ENCODE measurements at places on chromosomes 6 and 20. TPM values are rescaled to one million over a fixed set of nuclear protein-coding genes. Genes with fewer than 3 reads are reported as not detected.

DNA sequence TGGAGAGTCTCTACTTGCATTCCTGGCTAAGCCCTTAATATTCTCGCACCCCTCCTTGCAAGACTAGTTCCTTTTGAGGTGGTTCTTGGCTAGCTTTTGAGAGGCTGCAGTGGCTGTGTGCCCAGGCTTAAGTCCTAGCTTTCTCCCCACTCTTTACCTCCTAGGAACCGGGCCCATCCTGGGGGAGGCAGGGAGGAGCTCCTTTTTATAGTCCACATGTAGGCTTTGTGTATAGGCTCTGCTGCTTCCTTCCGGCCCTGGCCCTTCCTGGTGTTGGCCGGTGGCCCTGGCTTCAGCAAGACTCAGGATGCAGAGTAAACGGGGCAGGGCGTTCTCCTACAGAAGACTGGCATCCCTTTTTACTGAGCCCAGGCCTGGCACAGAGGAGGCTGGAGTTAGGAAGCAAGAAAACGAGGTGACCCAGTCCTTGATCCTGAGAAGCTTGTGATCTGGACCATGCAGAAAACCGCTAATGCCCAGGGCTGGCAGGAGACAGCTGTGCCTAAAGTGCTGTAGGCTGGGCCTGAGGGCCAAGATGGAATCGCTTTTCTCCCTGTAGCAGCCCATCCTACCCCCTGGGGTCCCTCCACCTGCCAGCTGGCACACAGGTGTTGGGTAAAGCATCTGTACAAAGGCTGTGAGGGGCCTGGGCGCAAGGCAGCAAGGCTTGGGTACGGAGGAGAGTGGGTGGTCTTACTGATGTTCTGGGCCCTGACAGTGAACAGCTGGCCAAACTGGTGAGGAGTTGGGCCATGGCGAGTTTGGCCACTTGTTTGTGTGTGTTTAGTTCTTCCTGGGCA, 8.7 kb downstream of the PLCG1 start:
- no peak for DNase-seq

HFE gene
- total RNA-seq: 1.4 TPM

VWA7 gene
- total RNA-seq: 0.69 TPM

DNA sequence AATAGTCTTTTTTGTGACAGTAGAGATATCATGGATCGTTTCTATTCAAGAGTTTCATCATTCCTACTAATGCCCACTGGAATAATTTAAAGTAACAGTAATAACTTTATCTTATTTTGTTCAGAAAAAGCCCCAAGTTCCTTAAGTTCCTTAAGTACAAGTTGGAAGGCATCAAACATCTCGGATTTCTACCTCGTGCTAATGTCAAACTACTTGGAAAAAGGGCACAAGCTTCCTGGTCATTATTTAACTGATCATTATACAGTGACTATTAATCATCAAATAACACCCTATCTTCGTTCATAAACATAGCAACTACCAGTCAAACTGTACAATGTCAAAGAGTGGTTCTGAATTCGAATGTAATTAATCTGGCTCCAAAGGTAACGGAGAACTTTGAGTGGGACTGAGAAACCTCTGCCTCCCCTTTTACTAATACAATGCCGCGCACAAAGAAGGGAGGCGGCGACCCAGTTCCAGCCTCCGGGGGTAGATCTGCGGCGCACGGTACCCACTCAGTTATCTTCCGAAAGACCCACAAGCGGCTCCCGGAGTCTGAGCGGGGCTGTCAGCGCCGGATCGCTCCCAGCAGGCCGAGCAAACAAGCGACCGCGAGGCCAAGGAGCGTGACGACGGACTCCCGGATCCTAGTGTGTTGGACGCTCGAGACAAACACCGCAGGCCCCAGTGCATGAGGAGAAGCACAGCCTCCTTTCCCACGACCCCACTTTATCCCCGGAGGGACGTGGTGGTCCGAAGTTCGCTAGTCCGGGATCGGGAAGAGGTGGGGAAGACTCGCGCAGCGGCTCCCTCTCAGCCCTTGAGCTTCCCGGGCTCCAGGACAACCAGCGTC, 716 bp downstream of the SHPRH start:
- peak; percentile 58 for DNase-seq

DNA sequence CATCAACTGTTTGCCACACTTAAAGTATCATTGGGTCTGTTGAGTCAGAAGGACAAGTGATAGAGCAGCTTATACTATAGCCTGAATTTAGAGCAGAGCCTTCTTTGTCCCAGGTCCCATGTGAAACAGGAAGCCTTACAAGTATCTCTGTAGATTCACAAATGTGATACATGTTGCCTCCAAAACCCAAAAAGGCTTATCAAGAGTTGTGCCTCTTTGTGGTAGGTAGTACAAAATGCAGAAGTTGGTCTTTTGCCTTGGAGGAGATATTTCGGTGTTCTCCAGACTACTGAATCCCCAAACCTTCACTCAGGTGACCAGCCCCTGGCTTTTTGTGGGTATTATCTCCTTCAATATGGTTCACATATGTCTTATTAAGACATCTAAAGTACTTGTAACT, 172.8 kb upstream of the PROKR2 start:
- no peak for DNase-seq

RBBP8NL gene
- not detected for total RNA-seq

BACH2 gene
- total RNA-seq: 75.1 TPM

NQO2 gene
- 18.8 TPM for total RNA-seq

- DNase-seq: no peak
These were observed 12.3 kb downstream of the TMEM14B start for GRCh38 chr6:10759884-10760329.

DNMT3B gene
- total RNA-seq: 2.2 TPM

SMIM13 gene
- total RNA-seq: 7.1 TPM

DNA sequence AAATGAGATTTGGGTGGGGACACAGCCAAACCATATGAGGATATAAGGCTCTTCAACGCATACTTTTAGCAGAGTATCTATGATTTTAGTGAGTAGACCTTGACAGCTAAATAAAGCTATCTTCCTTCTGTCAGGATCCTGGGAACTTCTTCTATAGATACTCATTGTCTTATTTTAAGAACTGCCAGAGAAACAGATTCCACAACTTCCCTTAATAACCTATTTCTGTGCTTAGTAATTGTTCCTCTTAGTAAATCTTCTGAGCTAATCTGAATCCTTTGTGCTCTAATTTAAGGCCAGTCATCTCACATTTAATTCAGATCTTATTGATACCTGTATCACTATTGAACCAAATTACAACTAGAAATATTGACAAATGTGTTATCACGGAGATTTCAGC, 64.0 kb upstream of the CEP85L start:
- DNase-seq: no peak

GSTA3 gene
- not detected for total RNA-seq

GRCh38 chr6:112470376-112470775, 123.2 kb downstream of the RFPL4B start:
- DNase-seq: no peak

MOG gene
- not detected for total RNA-seq

DNA sequence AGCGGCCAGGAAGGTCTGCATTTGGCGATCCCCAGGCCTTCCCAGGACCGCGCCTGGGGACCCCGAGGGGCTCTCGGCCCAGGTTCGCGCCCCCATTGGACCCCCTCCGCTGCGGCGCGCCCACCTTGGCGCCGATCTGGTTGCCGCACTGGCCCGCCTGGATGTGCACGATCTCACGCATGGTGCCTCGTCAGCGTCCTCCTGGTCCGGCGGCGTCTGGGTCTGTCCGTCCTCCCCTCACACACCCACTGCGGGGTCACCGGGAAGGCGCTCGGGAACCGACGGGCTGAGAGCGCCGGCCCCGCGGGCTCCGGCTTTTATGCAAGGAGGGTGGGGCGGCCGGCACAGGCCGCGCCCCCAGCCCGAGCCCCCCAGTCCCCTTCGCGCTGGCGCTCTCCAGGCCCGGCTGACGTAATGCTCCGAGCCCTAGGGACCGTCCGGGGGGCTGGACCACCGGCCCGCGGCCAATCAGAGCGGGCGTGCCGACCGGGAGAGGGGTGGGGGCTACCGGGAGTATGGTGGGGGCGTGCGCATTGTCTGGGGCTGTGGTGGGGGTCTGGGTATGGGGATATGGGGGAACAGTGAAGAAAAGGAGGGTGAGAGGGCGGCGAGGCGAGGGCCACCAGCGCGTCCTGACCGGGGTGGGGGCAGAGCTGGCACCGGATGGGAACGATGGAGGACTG, at the start of gene TUBB2B:
Gene TUBB2B (minus strand): TSS at position 291 of the 683 bp plus-strand sequence. CDS start 110 bp downstream, at position 181.
- DNase-seq: no peak

- DNase-seq: no peak
These were observed 15.7 kb upstream of the DTNBP1 start for GRCh38 chr6:15678514-15678913.

- DNase-seq: no peak
These were observed 5.7 kb downstream of the MAP3K7 start for GRCh38 chr6:90581146-90581545.

- no peak for DNase-seq
These were observed 37.1 kb downstream of the RIPOR2 start for GRCh38 chr6:24898676-24899075.

IRAK1BP1 gene
- total RNA-seq: 2.2 TPM

GRCh38 chr6:27545271-27546046, 72.6 kb upstream of the ZNF184 start:
- DNase-seq: peak; percentile 71

GRCh38 chr20:1652960-1653359, 4.6 kb downstream of the SIRPG start:
- peak; percentile 32 for DNase-seq

- DNase-seq: no peak
These were observed 129.4 kb upstream of the CENPW start for GRCh38 chr6:126210398-126211075.

DNA sequence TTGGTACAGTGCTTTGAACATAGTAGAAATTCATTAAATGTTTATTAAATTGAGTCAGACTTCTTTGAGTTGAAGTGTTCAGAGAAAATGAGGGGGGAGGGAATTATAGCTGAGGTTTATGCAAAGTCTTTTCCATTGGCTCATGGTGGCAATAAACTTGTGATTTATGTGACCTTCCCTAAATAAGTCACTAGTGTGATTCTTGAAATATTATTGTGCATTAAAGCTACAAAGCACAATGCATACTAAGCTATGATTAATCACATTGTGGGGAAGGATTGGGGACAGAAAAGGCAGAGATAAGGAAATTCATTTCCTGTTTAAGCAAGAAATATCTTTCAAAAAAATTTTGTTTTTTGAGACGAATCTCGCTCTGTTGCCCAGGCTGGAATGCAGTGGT, 877.5 kb downstream of the TFAP2A start:
- DNase-seq: no peak

DNA sequence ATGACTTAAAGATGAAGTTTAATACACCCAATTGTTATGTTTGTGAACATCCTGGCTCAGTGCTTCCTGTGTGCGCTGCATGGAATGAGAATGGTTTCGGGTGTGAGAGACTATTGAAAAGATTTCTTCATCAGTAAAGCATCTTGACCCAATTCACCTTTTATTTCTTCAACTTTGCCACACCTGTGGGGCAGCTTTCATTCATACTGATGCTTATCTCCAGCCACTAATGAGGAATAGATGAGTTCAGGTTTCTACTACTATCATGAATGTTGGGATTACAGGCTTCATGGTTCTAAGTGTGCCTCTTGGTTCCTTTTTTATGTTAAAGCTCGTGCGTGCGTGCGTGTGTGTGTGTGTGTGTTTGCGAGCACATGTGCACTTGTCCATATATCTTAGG, 373.7 kb upstream of the SOX4 start:
- no peak for DNase-seq

DNA sequence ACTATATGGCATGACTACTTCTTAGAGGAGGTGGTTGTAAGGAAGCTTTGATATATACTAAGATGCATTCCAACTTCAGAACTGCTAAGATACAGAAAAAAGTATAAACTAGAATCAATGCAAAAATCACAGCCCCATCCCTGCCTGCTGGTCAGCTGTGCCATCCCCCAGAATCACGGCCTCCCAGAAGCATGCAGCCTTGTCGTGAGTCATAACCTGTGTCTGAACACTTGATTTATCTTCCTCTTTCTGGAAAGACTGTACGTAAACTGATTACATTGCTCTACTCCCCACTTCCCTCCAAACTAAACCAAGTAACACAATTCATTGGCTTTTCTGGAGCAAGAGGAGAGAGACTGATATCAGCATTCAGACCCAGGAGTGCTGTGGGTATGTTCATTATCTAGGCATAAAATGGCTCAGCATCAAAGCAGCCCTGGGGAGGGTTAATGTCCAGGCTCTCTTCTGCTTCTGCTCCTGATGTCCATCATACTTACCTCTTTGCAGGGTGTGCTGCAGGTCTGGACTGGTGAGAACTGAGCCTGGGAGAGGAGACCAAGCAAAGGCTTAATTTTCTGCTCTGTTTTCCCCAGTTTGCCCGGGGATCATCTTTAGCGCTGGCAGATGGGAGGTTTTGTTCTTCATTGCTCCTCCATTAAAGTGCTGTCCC, 18.4 kb downstream of the SCP2D1 start:
- no peak for DNase-seq

GRCh38 chr6:158283304-158283980, 28.8 kb upstream of the TULP4 start:
- DNase-seq: peak; percentile 30

TCP11 gene
- not detected for total RNA-seq

PREX1 gene
- total RNA-seq: 43.7 TPM

- no peak for DNase-seq
These were observed 15.4 kb upstream of the IER3 start for GRCh38 chr6:30759575-30760239.

DNA sequence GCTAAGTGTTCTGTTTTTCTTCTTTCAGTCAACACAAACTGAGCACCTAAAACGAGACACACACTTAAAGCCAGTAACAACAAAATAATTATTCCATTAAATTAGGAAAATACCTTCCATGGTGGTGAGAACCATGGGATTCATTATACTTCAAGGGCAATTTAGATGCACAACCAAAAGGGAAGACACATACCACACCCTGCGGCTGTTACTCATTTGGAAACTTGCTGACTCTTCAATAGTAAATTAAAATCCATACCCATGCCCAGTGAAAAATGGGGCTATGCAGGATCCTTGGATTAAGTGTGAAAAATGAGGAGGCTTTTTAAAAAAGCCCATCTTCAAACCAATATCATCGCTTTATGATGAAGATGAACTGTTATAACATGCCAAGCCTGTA, 142.7 kb downstream of the GJA10 start:
- DNase-seq: no peak

- no peak for DNase-seq
These were observed 27.1 kb downstream of the CDYL start for GRCh38 chr6:4803343-4803744.

GRCh38 chr6:36657271-36657670, 21.2 kb upstream of the CDKN1A start:
- DNase-seq: no peak

SIRPD gene
- not detected for total RNA-seq

- DNase-seq: no peak
These were observed 112.5 kb downstream of the FAM217A start for GRCh38 chr6:3966426-3966825.

DNA sequence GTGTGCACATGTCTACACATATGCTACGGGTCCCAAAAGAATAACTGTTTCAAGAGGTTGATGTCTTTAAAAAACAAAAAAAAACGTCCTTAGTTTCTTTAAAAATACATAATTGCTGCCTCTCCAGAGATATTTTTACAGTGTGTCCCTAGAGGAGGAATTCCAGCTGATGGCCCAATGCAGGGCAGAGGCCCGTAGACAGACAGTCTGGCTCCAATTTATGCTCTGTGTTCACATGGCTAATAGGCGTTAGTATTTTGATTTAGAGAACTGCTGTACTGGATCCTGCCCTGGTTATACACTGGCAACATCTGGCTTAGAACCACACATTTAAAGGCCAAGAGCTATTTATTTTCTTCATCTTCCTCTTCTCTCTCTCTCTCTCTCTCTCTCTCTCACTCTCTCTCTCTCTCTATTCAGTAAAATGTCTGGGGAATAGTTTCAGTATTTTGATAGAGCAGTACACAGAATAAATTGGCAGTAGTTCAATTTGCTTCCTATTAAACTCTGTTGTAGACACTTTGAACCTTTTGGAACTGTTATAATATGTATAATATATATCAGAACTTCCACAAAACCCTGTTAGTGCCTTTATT, 260.6 kb downstream of the EYA4 start:
- DNase-seq: no peak
